ENCODE measurements at places on chromosomes 3 and 15.

- DNase-seq, result no peak
Observed at GRCh38 chr15:78359041-78359808, 19.1 kb downstream of the CRABP1 start.

DNA sequence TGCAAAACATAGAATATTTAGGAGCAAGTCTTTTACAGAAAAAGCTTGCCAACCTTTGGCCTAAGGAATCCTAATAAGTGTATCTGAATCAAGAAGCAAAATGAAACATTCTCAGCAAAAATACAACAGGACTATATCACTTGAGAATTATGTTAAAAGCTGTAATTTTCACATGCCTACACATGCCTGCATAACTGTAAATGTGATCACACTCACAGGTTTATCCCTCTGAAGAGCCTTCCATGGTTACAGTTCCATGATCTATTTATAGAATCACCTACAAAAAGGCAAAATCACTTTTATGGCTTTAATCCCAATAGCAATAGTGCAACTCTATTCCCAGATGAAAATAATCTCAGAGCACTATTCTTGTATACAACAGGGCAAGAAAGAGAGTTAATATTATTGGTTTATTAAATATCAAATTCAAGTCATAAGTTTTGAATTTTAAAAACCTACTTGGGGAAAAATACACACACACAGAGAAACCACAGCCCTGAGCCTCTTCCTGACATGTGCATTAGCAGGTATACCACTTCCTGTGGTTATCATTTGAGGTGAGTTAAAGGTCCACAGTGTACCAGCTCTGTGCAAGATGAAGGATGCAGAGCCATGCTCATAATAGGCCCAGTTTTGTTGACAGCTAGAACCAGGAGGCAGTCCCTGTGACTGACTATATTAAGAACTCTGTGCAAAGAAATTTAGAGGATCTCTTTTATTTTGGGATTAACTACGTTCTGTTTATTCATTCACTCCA is 252.5 kb upstream of the TGFBR2 start:
- peak; percentile 4 for DNase-seq

GRCh38 chr3:64956711-64957325 is 269.0 kb upstream of the ADAMTS9 start:
- DNase-seq, result no peak

GRCh38 chr15:61820951-61821350 is 239.3 kb downstream of the VPS13C start:
- DNase-seq, result no peak

- DNase-seq, result no peak
Observed at GRCh38 chr3:73926360-73927202, 301.8 kb upstream of the PDZRN3 start.

DNA sequence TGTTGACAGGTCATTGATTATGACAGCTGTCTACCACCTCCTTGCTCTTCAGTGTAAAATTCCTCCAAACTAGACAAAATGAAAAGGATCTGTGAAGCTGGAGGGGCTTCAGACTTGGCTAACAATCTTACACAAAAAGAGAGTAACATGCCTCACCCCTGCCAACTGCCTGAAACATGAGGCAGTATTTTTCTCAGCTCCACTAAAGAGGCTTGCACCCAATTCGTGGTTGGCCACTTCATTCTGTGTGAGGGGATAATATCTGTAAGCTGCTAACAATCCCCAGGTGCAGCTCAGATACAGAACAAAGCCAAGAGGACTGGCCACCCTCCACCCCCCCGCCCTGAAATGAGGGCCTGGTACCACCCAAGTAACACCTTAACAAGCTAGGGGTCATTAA is 2.8 kb downstream of the MB21D2 start:
- DNase-seq, result no peak

DNA sequence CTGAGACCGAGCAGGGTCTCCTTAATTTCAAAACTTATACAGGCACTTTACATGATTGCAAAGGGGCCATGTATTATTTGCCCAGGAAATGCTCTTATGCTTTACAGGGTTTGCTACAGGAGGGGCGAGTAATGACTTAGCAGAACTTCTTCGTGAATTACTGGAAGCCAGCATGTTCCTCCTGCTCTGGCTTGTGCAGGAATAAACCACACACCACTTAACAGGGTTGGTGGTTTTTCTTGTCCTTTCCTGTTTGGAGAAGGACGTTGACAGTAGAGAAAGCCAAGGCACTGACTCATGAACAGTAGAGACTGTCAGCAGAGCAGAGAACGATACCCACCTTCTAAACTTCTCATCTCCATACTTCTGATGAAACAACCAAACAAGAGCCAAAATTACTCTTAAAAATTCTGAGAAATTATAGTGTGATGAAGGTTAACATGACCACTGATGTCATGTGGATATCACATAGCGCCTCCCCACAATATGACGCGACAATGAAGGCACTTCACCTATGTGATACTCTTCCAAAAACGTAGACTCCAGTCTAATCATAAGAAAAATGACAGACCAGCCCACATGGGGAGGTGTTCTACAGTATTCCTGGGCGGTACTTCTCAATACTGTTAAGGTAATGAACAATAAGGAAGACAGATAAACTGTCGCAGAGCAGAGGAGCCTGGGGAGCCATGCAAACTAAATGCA is 24.7 kb upstream of the MCTP2 start:
- no peak for DNase-seq

DNA sequence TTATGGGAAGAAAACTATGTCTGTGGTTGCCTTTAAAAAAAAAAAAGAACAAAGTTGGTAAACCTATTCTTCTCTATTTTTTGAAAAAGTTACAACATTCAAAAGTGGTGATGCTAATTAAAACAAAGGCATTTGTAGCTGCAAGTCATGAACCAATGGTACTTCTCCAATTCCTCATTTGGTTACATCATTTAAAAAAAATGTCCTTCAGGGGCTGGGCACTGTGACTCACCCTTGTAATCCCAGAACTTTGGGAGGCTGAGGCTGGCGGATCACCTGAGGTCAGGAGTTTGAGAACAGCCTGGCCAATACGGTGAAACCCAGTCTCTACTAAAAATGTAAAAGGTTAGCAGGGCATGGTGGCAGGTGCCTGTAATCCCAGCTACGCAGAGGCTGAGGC is 574.6 kb downstream of the VGLL3 start:
- DNase-seq, result no peak

GRCh38 chr3:39251576-39251975 is 28.3 kb downstream of the CX3CR1 start:
- no peak for DNase-seq

DNA sequence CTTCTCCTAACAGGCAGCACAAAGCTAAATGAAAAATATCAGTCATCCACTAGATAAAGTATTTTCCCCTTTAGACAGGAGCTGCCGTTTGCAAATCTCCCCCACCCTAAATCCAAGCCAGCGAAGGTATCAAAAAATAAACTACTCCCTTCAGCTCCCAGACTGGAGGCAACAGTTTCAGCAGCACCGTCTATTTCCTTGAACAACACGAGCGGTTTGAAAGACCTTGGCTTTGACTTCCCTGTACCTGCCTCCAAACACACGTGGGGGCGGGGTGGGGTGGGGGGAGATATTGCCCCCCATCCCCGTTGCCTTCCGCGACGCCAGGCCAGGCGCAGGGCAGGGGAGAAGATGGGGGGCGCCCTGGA is 832 bp upstream of the CACNA1D start:
- DNase-seq, result no peak

- no peak for DNase-seq
Observed at GRCh38 chr3:10417847-10418246, 87.5 kb downstream of the ATP2B2 start.

- DNase-seq, result no peak
Observed at GRCh38 chr3:23055733-23056376, 147.3 kb upstream of the UBE2E2 start.

DNA sequence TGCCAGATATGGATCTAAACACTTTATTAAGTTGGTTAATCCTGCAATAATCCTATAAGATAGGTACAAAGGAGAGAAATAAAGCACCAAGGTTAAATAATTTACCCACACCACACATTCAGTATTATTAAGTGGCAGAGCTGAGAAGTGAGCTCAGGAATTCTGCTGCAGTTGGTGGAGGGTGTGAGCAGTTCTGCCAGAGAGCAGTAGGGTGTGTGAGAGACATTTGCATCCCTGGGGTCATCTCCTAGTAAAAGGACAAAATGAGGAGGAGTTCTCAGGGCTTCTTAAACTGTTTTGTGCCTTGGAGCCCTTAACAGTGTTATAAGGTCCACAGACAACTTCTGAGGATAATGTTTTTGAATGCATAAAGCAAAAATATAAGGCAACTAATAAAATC is 484.5 kb downstream of the TAFA4 start:
- no peak for DNase-seq

- no peak for DNase-seq
Observed at GRCh38 chr3:4528819-4529600, 35.9 kb downstream of the ITPR1 start.

- no peak for DNase-seq
Observed at GRCh38 chr15:41544650-41545015, 576 bp upstream of the RPAP1 start.

DNA sequence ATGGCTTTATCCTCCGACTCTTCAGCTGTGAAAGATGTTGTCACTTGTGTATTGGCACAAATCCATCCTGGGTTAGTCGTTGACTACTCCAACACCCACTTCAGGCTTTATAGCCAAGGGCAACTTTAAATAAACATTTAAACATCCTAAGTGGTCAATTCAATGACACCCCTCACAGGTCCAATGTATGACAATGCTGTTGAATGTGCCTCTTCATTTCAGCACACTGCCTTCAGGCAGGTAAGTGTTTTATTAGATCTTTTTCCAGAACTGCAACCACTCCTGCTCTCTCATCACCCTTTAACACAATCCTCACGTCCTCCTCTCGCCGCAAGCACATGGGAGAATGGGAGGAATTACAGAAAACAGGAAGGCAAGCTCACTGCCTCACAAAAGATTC is 30.3 kb downstream of the IL12A start:
- DNase-seq, result no peak

DNA sequence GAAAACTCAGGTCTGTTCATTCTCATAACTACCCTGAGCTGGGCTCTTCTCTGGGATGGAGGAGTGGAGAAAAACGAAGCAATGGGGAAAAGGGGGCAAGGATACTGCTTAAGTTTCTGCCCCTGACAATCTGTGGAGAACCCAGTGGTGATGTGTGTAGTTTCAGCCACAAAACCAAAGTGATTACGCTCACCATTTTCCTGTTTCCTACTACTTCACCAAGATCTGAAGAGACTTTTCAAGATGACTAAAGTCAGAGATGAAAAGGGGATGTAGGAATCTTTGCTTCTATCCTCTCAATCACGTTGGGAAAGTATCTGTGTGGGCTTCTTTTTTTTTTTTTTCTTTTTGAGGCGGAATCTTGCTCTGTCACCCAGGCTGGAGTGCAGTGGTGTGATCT is 8.3 kb upstream of the UBE2E1 start:
- no peak for DNase-seq

GRCh38 chr3:76438971-76439370 is 600.9 kb upstream of the ROBO2 start:
- DNase-seq, result no peak

- DNase-seq, result no peak
Observed at GRCh38 chr3:182755712-182756111, 37.6 kb upstream of the ATP11B start.

- no peak for DNase-seq
Observed at GRCh38 chr3:93989241-93989640, 9.3 kb downstream of the ARL13B start.

- no peak for DNase-seq
Observed at GRCh38 chr15:78415284-78415683, 22.7 kb upstream of the IREB2 start.

GRCh38 chr15:100429116-100429728 is 87.4 kb upstream of the ADAMTS17 start:
- no peak for DNase-seq

DNA sequence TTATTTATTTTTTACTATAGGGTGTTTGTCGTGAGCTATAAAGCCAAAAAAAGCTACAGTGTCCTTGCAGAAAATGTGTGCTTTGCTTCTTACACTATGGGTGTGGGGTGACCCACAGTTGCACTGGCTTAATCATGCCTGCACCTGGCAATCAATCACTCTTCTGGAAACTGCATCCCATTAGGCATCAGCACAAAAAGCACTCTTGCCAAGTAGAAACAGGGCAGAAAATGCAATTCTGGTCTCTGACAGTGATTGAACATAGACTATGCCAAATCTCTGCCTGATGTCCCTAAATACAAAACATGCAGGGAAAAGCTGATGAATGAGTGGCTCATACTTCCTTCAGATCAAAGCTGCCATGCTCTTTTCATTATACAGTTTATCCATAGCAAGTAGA is 30.4 kb upstream of the PLAAT1 start:
- no peak for DNase-seq

- no peak for DNase-seq
Observed at GRCh38 chr3:38828681-38829080, 12.7 kb upstream of the SCN10A start.

DNA sequence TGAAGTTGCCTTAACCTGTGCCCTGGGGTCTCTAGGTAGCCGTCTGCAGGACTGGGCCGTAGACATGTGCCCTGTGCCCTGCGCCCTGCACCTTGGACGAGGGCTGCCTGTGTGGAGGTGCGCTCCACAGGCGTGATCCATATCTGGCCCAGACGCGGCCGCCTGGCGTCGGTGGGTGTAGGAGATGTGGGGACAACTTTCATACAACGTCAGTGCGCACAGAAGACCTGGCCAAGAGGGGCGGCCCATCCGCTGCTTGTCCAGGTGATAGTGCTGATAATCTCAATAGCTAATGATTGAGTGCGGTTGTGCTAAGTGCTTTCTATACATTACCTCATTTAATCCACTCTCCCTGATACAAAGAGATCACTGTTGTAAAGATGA is 665 bp upstream of the RASGRP1 start:
- DNase-seq, result no peak

DNA sequence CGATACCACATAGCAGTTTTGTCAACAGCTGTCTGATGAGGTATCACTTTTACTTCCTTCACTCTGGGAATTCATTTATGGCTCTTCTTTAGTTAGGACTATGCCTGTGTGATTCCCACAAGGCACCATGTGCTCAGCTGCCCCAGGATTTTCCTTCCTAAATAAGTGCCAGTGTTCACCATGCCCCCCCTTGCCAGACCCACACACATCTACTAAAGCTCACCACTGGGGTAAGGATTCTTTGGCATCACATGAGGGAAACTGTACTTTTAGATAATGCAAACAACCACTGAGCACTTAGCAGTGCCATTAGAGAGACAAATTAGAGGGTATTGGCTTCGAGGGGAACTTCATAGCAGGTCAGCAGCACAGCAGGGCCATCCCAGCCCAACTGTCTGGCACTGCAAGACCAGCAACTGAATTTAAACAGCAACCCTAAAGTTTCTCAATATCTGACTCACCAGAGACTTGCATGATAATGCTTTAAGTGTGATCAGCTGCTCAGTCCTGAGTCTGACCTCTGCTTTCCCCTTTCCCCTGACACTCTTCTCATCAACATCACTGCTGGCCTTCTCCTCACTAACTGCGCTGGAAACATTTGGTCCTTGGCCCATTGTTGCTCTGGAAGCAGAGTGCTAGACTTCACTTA is 114.3 kb downstream of the STAC start:
- no peak for DNase-seq

DNA sequence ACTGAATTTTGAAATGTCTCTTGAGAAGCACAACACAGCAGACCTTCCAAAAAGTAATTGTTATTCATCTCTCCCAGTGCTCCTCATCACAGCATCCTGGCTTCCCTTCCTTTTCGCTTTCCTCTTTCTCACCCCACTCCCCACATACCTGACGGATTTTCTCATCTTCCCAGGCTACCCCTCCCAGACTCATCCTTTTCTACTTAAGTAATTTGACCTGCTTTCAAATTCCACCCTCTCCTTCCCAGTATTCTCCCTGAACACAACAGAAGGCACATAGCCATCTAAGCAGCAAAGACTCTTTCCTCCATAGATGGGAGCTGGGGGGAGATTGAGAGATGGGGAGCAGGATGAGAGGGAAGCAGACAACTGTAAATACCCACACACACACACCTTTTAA is 187.1 kb upstream of the STT3B start:
- no peak for DNase-seq

GRCh38 chr3:94221829-94222228 is 159.0 kb downstream of the NSUN3 start:
- no peak for DNase-seq

Data from GM18507 (cell line).